Upper lobe of right lung (tissue), 1 donor: ENCODE measurements at places on chromosomes 4 and X. TPM values are rescaled to one million over a fixed set of nuclear protein-coding genes. Genes with fewer than 3 reads are reported as not detected.

DNA sequence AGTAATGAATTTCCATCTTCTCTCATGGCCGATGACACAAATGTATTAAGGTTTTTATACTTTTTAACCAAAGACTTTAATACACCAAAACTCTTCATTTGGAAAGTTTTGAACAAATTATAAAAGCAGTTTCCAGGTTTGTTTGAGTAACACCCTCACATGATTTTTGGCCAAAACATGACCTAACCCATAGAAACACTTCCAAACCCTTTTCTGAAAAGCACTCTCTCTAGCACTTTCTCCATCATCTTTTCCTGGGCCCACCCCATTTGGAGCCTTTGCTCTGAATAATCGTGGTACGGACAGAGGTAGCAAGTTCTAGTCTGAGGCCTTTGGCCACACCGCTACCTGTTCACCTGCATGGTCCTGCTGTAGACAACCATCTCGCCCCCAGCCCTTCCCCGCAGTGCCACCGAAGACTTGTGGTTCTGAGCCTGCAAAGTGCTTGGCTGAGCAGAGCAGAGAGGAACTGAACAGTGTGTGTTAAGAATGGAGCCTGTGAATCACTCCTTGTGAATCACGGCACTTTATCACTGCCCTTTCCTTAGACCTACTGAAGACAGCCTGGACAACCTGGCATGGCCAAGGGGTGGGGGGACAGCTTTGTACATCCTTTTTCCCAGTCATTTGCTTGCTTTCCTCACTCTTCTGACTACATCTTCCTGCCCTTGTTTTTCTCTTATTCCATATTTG is 181.8 kb downstream of the PTTG2 start:
- H3K36me3 ChIP-seq = peaks cover 19% of the 10 kb centered on the region
- no peak for DNase-seq
- H3K4me1 ChIP-seq = no peaks in the 10 kb centered on the region
- no peak overlapping the region for H3K4me3 ChIP-seq
- no peaks in the 10 kb centered on the region for H3K27me3 ChIP-seq

- H3K27me3 ChIP-seq = no peaks in the 10 kb centered on the region
- H3K27ac ChIP-seq = no peak overlapping the region
- no peak overlapping the region for H3K4me3 ChIP-seq
- no peaks in the 10 kb centered on the region for H3K36me3 ChIP-seq
- no peak for DNase-seq
Measured at GRCh38 chr4:127410644-127411043, 222.1 kb upstream of the INTU start.

GRCh38 chr4:84887824-84888223 is 78.7 kb downstream of the WDFY3 start:
- H3K4me1 ChIP-seq = no peaks in the 10 kb centered on the region
- no peak for DNase-seq
- H3K27ac ChIP-seq = no peak overlapping the region
- H3K36me3 ChIP-seq = no peaks in the 10 kb centered on the region
- H3K4me3 ChIP-seq = no peak overlapping the region

DNA sequence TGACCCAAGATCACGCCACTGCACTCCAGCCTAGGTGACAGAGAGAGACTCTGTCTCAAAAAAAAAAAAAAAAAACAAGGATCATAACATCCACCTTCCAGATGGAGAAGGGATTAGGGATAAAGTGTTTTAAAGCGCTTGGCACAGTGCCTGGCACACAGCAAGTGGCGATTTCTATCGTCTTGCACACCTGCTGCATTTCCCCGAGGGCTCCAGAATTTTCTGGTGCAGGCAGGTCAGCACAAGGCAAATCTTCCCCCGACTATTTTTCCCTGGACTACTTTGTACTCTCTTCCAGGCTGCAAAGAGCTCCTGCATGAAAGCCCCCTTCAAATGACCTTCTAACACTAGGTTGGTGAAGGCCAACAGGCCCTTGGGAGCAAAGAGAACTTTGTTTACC is 57.3 kb downstream of the APBB2 start:
- H3K27me3 ChIP-seq = no peaks in the 10 kb centered on the region
- DNase-seq = no peak
- no peaks in the 10 kb centered on the region for H3K36me3 ChIP-seq
- peaks cover 33% of the 10 kb centered on the region for H3K4me1 ChIP-seq
- H3K4me3 ChIP-seq = no peak overlapping the region
- H3K27ac ChIP-seq = no peak overlapping the region

DNA sequence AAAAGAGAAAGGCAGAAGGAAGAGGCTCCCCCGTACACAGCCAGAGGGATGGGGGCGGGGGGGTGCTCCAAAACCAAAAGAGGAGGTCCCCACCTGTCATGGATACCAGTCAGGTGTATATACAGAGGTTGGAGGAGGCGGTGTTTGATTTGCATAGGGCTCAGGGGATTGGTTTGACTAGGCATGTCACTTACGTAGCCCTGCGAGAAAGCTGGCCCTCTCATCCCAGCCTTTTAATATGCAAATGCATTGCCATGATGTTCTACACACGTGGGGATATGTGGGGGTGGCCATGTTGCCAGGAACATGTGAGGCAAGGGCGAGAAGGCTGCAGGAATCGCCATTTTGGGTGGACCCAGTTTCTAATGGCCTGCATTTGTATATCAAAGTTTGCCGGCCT is 38.6 kb downstream of the TMEM150C start:
- no peak for DNase-seq
- no peak overlapping the region for H3K4me3 ChIP-seq
- no peaks in the 10 kb centered on the region for H3K27me3 ChIP-seq
- H3K27ac ChIP-seq = no peak overlapping the region
- H3K4me1 ChIP-seq = no peaks in the 10 kb centered on the region

GRCh38 chrX:118706681-118707080 is 20.7 kb upstream of the IL13RA1 start:
- no peak for DNase-seq
- H3K27me3 ChIP-seq = no peaks in the 10 kb centered on the region
- H3K4me1 ChIP-seq = no peaks in the 10 kb centered on the region
- H3K27ac ChIP-seq = no peak overlapping the region

GRCh38 chrX:19887911-19888879 is 795 bp upstream of the SH3KBP1 start:
- H3K36me3 ChIP-seq = no peaks in the 10 kb centered on the region
- no peaks in the 10 kb centered on the region for H3K4me1 ChIP-seq
- H3K4me3 ChIP-seq = peak overlapping the region; percentile 53
- peak overlapping the region; percentile 60 for H3K27ac ChIP-seq
- peak; percentile 85 for DNase-seq

GRCh38 chr4:121551881-121552280 is 144.9 kb downstream of the ANXA5 start:
- no peak overlapping the region for H3K4me3 ChIP-seq
- DNase-seq = no peak
- H3K27me3 ChIP-seq = no peaks in the 10 kb centered on the region
- H3K36me3 ChIP-seq = no peaks in the 10 kb centered on the region
- H3K27ac ChIP-seq = no peak overlapping the region
- H3K4me1 ChIP-seq = peaks cover 9% of the 10 kb centered on the region

- H3K36me3 ChIP-seq = no peaks in the 10 kb centered on the region
- H3K4me3 ChIP-seq = peak overlapping the region; percentile 14
- H3K27me3 ChIP-seq = no peaks in the 10 kb centered on the region
Measured at GRCh38 chrX:153744210-153745066, 19.6 kb upstream of the PLXNB3 start.

DNA sequence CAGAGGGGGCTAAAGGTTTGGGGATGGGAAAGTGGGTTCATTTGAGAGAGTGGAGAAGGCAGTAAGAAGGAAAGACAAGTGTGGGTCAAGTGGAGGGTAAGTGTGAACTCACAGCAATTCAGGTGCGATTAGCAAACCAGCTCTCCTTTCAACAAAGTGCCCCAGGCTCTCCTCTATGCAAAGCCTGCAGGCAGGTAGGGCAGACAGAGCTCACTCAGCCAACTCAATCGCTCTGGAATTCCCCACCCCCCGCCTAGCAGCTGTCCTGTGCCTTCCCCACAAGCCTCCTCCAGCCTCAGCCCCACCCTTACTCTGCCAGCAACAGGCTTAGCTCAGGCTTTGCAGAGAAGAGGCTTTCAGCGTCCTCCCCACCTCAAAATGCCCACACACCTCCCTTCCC is 14.8 kb upstream of the MAMLD1 start:
- no peak for DNase-seq
- H3K27ac ChIP-seq = no peak overlapping the region
- no peaks in the 10 kb centered on the region for H3K4me1 ChIP-seq
- no peaks in the 10 kb centered on the region for H3K36me3 ChIP-seq
- no peaks in the 10 kb centered on the region for H3K27me3 ChIP-seq

- no peak overlapping the region for H3K4me3 ChIP-seq
- no peaks in the 10 kb centered on the region for H3K27me3 ChIP-seq
- no peaks in the 10 kb centered on the region for H3K36me3 ChIP-seq
- no peak for DNase-seq
Measured at GRCh38 chr4:56321251-56321650, 66.0 kb downstream of the AASDH start.

- H3K27ac ChIP-seq = peak overlapping the region; percentile 92
- H3K27me3 ChIP-seq = no peaks in the 10 kb centered on the region
- no peak for DNase-seq
- H3K4me3 ChIP-seq = peak overlapping the region; percentile 56
Measured at GRCh38 chrX:49155243-49155899, 7.2 kb upstream of the MAGIX start.

The EMCN gene
- 35.9 TPM for total RNA-seq

The RHOXF2 gene
- not detected for total RNA-seq
